ENCODE measurements at places on chromosomes 4 and X.

DNA sequence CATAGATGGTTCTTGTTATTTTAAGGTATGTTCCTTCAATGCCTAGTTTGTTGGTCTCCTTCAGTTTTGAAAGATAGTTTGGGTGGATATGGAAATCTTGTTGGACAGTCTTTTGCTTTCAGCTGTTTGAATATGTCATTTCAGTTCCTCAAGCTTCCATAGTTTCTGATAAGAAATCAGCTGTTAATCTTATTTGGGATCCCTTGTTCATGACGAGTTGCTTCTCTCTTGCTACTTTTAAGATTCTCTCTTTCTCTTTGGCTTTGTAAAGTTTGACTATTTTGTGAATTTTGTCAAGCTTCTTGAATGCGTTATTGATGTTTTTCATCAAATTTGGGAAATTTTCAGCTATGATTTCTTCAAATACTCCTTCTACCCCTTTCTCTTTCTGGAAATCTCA is 129.5 kb downstream of the GNL3L start:
- DNase-seq: no peak

GRCh38 chr4:145951931-145952330 is 13.3 kb upstream of the ZNF827 start:
- DNase-seq: no peak

DNA sequence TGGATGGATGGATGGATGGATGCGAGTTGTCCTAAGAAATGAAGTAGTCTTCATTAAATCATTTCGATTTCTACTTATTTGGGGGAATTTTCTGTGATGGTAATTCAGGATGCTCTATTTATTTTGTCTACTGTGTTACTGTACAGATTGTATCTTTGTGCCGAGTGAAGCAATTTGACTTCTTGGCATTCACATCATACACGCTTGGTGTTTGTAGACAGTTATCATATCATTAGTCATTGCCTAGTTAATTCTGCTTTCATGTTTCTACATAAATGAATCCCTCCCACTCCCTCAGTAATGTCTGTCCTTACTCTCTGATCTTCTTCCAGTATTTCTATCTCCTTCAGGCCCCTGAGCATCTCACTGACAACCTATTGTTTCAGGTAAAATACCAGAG is 64.0 kb downstream of the RASGEF1B start:
- DNase-seq: no peak

GRCh38 chrX:133980406-133980805 is 5.0 kb downstream of the GPC3 start:
- DNase-seq: no peak

DNA sequence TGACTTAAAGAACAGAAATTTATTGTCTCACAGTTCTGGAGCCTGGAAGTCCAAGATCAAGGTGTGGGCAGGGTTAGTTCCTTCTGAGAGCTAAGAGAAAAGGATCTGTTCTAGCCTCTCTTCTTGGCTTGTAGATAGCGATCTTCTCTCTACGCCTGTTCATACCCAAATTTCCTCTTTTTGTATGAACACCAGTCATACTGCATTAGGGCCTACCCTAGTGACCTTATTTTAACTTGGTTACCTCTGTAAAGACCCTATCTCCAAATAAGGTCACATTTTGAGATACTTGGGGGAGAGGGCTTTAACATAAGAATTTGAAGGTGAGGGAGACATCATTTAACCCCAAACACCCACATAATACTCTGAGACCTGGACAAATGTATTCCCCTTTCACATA is 55.6 kb upstream of the SPP1 start:
- no peak for DNase-seq

DNA sequence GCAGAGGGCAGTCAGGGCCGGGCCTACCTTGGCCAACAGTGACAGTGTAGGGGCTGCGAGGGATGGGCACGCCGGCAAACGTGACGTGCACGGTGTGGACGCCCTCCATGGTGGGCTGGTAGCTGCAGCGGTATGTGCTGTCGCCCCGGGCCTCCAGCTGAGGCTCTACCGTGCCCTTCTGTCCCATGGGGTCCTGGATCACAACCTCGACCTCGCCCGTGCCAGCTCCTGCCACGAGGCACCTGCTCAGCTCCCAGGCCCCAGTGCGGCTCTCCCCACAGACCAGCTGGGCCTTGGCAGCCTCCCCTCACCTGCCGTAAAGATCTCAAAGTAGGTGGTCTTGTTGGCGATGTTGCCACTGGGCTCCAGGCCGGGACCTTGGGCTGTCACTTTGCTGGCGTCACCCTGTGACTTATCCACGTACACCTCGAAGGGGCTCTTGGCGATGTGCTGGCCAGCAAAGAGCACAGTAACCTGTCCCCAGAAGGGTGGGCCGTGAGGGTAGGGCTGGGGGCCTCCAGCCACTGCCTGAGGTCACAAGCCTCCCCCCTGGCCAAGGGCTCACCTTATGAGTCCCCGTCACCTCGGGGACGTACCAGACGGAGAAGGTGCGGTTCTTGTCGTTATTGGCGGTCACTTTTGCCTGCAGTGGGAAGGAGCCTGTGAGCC is 8.3 kb downstream of the FLNA start:
- DNase-seq: no peak

- no peak for DNase-seq
Measured at GRCh38 chr4:47106561-47106960, 75.2 kb downstream of the GABRB1 start.
